ENCODE measurements at places on chromosomes 7 and 10.

DNA sequence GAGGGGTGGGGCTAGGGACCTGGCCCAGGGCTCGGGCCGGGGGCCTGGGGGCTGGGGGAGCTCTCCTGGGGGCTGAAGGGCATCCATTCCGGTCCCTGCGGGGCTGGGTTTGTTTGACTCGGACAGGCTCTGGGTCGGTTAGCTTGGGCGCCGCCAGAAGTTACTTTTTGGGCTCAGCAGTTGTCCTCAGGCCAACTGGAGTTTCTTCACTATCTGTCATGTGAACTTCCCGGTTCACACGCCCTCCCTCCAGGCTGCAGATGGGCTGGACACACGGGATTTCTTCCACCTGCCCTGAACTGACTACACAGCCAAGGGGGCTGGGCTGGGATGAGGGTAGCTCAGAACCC is 3.8 kb downstream of the SLC4A2 start:
- DNase-seq = peak; percentile 44

GRCh38 chr7:27889800-27890199 is 149.8 kb downstream of the TAX1BP1 start:
- DNase-seq = no peak

DNA sequence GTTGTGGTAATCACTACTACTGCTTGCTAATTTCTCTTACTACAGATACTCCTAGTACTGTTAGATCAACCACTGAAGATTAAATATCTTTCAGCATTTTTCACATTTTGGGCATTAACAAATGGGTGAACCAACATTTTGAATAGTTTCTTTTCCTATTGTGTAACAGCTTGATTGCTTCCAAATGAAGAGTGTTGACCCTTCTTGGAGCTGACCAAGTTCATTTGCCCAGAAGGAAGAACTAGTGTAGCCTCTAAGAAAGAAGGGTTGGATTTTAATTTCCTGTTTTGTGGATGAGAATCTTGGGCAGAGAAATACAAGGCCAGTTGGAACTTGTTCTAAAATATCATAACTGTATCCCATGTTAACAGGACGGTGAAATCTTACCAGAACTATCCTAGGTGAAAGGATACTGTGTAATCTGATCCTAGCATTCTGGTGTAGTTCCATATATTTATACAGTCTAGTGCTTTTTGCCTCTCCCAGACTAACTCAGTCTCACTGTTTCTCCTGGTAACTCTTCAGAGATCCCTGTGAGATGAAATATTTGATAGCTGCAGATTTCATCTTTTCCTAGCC is 37.3 kb downstream of the SND1 start:
- no peak for DNase-seq

DNA sequence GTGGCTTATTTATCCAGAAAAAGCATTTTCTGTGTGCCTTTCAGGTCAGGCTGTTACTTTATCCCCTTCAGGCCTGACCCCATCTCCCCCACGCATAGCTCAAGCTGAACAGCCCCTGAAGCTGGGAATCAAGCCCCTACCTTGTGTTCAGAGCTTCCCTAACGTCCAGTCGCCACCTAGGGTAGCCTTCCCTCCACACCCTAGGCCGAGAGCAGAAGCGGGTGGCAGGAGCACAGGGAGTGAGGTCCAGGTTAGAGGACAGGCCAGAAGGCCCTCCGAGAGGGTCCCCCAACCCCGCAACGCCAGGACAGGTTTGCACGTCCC is 479 bp upstream of the SEMA4G start:
- DNase-seq = no peak

DNA sequence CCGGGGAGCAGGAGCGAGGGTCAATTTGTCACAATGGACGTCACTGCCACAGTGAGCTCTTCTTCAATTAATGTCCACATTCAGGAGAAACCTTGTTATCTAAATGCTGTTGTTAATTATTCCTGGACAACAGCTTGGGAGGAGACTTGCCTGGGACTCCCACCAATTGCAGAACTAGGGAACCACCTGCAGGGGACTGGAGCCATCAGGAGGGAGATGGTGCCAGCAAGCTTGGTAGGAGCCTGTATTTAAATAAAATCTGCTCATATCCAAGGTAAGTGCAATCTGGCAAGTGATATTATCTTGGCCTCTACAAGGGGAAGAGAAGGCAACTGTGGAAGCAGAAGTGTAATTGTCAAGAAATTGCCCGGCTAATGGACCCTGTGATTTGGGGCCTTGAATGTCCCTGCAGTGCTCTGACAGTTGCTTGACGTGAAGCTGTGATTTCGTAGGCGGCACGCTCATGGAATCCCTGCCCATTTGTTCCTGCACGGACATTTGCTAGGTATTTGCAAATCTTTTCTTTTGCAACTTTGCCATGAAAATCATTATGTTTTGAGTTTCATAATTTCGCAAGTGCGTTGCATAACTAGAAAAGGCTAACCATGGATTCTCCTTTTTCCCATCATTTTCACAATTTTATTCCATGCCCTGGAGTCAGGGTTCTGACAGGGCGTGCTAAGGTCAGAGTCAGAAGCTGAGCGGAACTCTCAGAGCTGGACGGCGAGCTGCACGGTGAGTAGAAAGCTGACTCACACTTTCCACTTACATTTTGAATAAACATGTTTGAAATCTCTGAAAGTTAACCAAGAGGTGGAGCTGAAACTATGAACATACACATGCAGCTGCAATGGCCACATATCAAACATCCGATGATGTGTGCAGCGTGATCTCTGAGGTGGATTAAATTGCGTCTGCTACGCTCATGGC is 84.9 kb upstream of the TCERG1L start:
- DNase-seq = no peak

DNA sequence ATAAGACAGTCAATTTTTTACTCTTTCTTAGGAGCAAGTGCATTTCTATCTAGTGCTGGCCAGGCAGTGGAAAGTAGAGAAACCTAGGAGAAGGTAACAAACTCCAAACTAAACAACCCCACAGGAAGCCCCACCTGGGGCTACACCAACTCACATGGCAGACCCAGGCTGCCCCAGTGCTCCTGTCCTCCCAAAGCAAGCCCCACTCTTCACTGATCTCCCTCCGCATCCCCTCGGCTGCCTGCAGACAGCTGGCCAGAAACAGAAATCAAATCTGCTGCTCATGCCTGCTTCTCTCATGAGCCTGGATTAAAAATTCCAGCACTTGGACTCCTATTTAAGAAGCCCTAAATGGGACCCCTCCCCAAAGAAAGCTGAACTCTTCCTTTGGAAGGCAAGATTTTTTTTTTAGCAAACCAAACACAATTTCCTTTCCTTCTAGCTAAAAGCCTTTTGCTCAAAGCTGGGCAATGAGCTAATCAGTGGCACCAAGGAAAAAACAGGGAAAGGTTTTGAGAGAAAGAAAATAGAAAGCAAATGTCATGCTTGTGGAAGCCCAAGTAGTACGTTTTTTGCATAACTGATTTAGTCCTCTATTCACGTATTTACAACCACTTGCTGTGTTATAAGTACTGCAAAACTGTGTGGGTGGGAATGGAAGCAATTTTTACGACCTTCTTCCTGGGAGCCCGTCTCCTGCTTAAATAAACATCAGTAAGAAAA is 10.8 kb downstream of the PDE1C start:
- DNase-seq = no peak

DNA sequence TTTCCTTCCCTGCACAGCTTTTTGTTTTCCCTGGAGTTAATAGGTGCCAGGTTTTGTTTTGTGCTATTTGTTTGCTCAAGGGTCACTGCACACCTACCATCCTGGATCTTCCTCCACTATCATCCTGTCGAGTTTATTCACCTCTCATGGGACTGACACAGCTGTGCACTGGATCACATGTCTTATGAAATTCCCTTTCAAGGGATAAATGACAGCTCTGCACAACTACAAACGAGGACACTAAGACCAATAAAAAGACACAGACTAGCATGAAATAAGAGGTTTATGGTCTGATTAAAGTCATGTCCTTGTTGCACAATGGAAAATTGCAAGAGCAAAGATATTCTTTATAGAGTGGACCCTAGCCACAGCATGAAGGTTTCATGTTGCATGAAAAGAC is 76.7 kb upstream of the SFMBT2 start:
- no peak for DNase-seq

- DNase-seq = no peak
These were observed 86.7 kb upstream of the RET start for GRCh38 chr10:42990016-42990720.
